Liver (tissue), 10 donors: ENCODE measurements at places on chromosomes 3 and 15.

DNA sequence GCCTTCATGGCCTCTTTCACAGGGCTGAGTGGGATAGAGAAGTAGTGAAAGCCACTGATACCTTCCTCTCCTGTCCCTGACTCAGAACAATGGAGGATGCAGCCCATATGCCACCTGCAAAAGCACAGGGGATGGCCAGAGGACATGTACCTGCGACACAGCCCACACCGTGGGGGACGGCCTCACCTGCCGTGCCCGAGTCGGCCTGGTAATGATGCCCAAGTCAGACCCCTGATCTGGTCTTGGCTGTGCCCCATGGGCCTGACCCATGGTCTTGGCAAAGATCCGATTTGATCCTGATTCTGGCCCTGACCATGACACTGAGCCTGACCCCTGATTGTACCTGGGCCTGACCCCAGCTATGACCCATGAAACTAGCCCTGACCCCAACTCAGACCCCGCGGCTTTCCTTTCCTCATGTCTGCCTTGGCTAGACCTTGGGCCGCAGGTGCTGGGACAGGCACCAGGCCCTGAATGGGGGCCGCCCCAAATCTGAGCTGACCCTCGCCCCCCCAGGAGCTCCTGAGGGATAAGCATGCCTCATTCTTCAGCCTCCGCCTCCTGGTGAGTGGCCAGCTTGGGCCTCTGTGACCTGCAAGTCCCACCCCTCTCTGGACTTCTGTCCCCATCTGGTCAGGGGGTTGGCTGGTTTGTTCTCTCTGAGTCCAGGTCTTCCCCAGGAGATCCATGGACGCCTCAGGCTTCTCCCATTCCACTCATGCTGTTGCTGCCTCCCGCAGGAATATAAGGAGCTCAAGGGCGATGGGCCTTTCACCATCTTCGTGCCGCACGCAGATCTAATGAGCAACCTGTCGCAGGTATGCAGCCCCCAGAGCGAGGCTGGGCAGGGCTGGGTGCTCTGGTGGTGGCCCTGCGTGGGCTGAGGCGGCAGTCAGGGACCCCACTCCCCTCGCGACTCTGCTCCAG, 15.6 kb downstream of the NT5DC2 start:
- no peak overlapping the region for H3K4me3 ChIP-seq
- no peaks in the 10 kb centered on the region for H3K36me3 ChIP-seq
- H3K27me3 ChIP-seq = no peaks in the 10 kb centered on the region
- H3K27ac ChIP-seq = no peak overlapping the region
- H3K4me1 ChIP-seq = no peaks in the 10 kb centered on the region

DNA sequence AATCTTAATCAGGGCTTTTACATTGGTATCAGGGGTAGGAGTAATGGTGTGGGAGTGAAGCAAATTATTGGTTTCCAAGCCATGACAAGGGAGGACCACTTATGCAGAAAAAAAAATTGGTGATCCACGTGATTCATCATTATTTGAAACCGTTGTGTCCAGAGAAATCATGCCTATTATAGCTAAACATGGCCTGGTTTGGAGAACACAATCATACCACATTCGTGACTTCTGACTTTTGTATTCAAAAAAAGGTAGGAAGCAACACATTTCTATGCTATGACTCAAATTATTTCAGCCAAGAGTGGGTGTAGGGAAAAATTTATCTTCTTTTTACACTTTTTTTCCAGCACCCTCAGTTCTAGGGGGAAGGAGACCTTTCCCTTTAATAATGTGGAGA, 924.3 kb upstream of the GBE1 start:
- H3K4me3 ChIP-seq = no peak overlapping the region
- H3K4me1 ChIP-seq = no peaks in the 10 kb centered on the region
- DNase-seq = no peak
- H3K27ac ChIP-seq = no peak overlapping the region
- H3K27me3 ChIP-seq = no peaks in the 10 kb centered on the region
- no peaks in the 10 kb centered on the region for H3K36me3 ChIP-seq

- H3K4me3 ChIP-seq = no peak overlapping the region
- no peak overlapping the region for H3K27ac ChIP-seq
- no peaks in the 10 kb centered on the region for H3K36me3 ChIP-seq
- no peaks in the 10 kb centered on the region for H3K27me3 ChIP-seq
- H3K4me1 ChIP-seq = no peaks in the 10 kb centered on the region
Observed at GRCh38 chr3:154040283-154040682, 80.9 kb upstream of the ARHGEF26 start.

DNA sequence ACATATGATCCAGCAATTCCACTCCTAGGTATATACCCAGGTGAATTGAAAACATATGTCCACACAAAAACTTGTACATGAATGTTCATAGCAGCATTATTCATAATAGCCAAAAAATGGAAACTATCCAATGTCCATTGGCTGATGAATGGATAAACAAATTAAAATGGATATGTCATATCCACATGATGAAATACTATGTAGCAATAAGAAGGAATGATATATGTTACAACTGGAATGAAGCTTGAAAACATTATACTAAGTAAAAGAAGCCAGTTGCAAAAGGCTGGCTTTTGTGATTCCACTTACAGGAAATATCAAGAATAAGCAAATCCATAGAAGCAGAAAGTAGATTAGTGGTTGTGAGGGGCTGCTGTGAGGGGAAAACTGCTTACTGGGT, 33.7 kb downstream of the BNC1 start:
- peaks cover 3% of the 10 kb centered on the region for H3K27me3 ChIP-seq
- DNase-seq = no peak
- no peaks in the 10 kb centered on the region for H3K36me3 ChIP-seq
- no peaks in the 10 kb centered on the region for H3K4me1 ChIP-seq

DNA sequence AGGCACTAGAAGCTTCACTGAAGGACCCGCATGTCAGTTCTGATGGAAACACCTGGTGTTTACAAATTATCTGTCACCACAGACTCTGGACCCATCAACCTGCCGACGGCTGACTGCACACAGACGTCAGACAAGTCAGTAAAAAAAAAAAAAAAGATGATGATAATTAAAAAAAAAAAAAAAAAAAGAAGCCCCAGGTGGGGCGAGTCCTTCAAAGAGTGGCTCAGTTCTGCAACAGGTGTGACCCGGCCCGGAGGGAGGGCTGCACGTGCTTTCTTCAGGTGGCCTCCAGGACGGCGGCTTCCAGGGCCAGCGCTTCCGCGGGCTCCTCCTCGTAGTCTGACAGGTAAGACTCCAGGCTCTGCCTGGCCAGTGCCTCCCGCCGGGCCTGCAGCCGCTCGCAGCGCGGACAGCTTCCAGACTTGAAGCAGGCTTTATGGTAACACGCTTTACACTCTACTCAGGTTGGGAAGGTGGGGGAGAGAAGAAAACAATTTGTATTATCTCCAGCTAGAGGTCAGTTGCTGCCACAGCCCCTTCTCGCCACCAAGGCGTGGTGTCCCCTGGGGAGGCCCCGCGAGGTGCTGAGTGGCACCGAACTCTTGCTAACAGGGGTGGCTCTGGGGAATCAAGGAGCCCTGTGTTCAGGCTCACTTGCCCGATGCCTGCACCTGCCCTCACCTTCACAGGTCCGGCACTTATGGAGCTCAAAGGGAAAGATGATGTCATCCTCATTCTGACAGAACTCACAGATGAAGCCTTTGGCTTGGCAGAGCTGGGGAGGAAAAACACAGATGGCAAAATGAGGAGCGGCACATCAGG, 61.8 kb downstream of the RUBCN start:
- DNase-seq = no peak
- H3K36me3 ChIP-seq = peaks cover 22% of the 10 kb centered on the region
- no peaks in the 10 kb centered on the region for H3K4me1 ChIP-seq
- H3K27me3 ChIP-seq = no peaks in the 10 kb centered on the region
- H3K4me3 ChIP-seq = no peak overlapping the region

- no peaks in the 10 kb centered on the region for H3K36me3 ChIP-seq
- DNase-seq = no peak
- H3K4me3 ChIP-seq = no peak overlapping the region
- no peaks in the 10 kb centered on the region for H3K27me3 ChIP-seq
- H3K4me1 ChIP-seq = no peaks in the 10 kb centered on the region
Observed at GRCh38 chr3:131561511-131561910, 58.7 kb upstream of the MRPL3 start.

- no peaks in the 10 kb centered on the region for H3K27me3 ChIP-seq
- no peaks in the 10 kb centered on the region for H3K4me1 ChIP-seq
- no peak for DNase-seq
- no peaks in the 10 kb centered on the region for H3K36me3 ChIP-seq
Observed at GRCh38 chr15:82021992-82022391, 23.8 kb downstream of the MEX3B start.

- peaks cover 15% of the 10 kb centered on the region for H3K4me1 ChIP-seq
- H3K36me3 ChIP-seq = no peaks in the 10 kb centered on the region
- no peaks in the 10 kb centered on the region for H3K27me3 ChIP-seq
- H3K27ac ChIP-seq = no peak overlapping the region
- no peak overlapping the region for H3K4me3 ChIP-seq
- DNase-seq = no peak
Observed at GRCh38 chr3:39286771-39287170, 6.9 kb upstream of the CX3CR1 start.

DNA sequence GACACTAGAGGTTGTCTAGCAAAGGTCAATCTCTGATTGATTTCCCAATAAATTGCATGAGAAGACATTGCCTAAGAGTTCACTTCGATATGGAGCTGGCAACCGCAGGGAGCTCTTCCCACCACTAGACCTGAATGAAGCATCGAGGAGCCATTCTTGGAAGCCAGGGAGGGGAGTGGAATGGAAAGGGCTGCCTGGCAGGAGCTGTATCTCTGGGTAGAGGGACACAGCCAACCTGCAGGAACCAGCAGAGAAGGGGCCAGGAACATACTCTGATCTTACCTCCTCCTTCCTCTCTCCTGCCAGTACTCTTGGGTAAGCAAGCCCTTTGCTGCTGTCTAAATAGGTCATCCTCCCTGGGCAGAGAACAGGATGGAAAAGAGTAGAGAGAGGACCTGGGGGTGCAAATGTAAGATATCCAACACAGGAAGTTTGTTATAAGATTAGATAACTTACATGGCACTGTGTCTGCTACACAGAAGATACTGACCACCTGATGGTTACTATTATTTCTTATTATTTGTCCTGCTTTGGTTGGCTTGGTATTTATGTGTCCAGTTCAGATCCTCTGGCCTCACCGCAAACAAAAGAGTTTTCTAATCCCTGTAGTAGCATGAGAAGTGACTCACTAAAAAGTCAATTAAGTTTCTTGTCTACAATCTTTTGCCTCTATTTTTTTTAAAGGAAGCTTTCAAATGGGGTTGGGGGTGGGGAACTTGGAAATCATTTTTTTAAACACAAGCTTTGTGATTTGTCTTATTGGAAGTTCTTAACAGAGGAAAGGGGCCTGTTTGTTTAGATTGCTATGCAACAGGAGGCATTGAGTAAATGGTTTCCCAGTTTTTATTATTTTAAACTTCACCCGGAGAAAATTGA, 156.7 kb upstream of the TSC22D2 start:
- H3K27me3 ChIP-seq = no peaks in the 10 kb centered on the region
- H3K4me3 ChIP-seq = peak overlapping the region; percentile 40
- DNase-seq = no peak
- H3K27ac ChIP-seq = peak overlapping the region; percentile 96

DNA sequence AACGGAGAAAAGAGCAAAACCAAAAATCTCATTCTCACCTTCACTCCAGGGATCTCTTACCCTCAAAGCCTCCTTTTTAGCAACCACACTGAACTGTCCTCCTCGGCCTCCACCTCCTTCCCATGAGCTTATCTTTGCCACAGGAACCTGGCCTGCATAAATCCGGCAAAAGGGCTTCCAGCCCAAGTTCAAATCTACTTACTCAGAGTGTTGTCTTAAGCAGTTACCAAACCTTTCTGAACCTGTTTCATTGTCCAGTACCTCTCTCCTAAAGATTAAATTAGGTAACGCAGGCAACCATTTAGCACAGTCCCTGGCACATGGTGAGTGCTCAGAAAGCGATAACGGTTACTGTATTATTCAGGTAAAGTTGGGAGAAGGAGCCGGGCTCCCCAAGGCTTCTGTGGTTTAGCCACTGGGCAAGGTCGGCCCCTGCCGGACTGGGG, 777 bp downstream of the CIB1 start:
- no peaks in the 10 kb centered on the region for H3K27me3 ChIP-seq
- H3K4me3 ChIP-seq = peak overlapping the region; percentile 62
- no peak for DNase-seq

DNA sequence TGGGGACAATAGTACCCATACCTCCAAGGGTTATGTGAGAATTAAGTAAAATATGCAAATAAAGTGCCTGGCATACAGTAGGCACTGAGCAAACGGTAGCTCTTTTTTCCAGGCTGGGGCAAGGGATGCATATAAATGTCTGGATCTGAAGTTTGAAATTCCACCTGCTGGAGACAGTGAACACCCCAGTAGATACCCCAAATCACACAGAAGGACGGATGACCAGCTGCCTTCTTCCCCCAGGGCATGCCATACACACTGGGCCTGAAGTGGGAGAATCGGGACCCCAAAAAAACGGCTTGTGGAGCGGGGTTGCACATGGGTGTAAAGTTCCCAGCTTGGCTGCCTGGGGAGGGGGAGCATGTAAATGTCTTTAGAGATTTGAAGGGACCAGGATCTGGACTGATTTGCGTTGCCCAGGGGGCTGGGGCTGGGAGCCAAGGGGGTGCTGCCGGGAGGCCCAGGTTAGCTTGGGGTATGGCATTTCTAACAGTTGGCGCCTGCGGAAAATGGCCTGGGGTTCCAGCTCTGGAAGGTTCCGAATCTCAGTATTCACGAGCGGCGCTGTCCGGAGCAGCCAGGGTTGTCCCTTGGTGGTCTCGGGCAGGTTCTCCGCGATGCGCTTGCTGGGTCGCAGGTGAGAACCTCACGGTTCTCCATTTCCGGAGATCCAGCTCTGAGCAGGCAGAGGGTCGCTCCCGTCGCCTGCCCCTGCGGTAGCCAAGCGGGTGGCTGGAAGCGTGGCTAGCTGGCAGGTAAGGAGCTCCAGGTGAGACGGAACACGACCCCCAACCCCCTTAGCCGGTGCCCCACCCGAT, 42.6 kb upstream of the POLG start:
- DNase-seq = no peak
- H3K36me3 ChIP-seq = no peaks in the 10 kb centered on the region
- H3K27me3 ChIP-seq = peaks cover 18% of the 10 kb centered on the region
- no peak overlapping the region for H3K4me3 ChIP-seq

DNA sequence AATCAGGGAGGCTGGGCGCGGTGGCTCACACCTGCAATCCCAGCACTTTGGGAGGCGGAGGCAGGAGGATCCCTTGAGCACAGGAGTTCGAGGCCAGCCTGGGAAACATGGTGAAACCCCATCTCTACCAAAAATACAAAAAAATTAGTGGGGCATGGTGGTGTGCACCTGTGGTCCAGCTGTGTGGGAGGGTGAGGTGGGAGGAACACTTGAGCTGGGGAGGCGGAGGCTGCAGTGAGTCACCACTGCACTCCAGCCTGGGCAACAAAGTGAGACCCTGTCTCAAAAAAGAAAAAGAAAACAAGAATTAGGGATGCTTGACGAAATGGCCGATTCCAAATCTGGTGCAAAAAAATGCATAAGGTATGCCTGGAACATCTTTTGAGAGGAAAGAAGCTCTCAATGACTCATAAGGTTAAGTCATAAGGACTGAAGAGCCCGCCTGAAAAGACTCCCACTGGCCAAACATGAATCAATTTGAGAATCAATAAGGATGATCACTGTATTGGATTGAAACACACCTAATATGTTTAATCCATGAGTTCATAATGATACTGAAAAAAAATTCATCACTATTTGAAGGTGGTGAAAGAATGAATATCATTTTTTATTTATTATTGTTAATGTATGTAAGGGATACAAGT, 27.7 kb downstream of the BLM start:
- no peaks in the 10 kb centered on the region for H3K36me3 ChIP-seq
- H3K27ac ChIP-seq = no peak overlapping the region
- H3K27me3 ChIP-seq = no peaks in the 10 kb centered on the region
- no peak overlapping the region for H3K4me3 ChIP-seq
- no peak for DNase-seq
